NCI-H2081 (cell line): ENCODE measurements at places on chromosomes 1 and 21.

DNA sequence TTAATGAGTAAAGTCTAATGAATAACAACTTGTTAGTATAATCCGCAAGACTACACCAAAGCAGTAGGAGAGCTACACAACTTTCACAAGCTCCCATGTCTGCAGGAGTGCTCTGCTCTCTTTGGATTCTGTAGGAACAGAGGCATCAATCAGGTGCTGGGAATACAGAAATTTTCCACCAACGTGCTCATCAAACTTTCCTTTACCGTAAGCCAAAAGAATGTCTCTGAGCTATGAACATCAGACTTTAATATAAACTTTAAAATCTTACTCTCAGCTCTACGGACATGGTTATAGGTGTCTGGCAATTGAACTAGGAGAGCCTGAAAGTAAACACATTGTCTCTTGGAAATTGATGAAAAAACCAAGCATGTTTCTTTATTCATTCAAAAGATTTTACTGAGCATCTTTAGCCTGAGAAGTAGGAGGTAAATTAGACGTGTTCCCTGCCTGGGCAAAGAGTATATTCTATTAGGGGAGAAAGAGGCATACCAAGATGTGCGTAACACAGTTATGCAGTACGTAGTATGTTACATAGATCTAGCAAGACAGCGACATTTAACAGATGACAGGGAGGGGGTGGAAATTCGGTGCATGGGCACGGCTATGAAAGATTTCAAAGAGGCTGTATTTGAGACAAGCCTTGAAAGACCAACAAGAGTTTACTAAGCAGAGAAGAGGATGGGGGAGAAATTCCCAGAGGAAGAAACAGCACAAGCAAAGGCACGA is 85.2 kb downstream of the TM2D1 start:
- no peak for DNase-seq

DNA sequence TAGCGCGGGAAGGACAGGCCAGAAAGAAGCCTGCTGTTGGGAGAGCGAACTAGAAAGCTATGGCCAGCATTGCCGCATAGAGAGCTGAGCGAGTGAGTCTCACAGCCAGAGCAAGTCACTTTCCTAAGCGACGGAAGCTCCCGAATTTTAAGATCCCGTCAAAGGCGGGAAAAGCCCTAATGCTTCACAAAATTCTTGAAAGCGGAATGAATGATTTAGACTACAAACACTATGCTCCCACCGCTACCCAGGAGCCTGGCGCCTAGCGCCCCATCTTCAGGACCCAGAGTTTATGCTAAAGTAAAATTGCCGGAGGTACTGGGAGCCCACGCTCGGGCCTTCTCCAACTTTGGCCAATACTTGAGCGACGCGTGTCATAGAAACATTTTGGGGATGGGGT is 409.9 kb upstream of the ESRRG start:
- DNase-seq, result no peak

DNA sequence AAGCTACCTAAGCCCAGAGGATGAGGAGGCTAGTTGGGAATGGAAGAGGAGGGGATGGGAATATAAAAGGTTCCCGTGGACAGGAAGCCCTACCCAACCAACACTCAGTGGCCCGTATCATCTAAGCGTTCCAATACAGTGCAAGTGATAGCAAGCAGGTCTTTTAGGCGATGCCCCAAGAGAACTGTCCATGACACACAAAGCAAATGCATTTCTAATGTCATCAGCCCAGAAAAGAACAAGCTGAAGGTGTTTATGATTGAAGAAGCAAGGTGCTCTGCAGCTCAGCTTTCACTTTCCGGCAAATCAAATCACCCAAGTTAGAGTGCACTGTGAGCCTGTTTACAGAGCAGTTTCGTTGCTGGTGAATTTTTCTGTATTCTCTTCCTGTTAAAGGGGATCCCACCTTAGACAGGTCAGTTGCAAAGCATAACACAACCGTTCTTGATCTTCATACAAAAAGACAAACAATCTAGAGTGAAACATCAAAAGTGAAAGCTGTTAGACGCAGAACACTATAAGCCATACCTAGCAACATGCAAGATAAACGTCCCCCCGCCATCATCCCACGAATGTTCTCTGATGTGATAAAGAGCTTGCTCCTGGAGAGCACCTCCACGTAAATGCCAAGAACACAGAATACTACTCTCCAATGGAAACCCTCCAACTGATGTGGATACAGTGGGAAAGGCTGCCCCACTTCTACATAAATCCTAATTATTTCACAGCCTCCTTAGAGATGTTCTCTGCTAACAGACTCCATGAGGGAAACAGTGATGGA is 54.0 kb downstream of the PGBD5 start:
- no peak for DNase-seq

DNA sequence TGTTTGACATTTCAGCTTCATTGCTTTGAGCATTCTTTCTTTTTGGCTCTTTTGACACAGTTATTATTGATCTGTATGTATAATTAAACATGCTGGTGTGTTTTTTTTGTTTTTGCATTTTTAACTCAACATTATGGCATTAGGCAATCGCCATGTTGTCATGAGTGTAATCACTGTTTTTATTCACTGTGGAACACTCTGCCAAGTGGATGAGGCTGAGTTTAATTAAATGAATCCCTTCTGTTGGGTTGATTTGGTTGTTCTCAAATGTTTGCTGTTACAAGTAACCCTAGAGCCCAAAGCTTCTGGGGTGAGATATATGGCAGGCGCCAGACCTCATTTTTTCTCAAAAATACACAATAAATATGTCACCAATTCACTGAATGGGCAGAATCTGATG is 428.1 kb downstream of the MATN1 start:
- no peak for DNase-seq

- DNase-seq, result no peak
Observed at GRCh38 chr1:98783821-98784220, 122.3 kb downstream of the SNX7 start.

- DNase-seq, result no peak
Observed at GRCh38 chr21:31052489-31053142, 14.3 kb upstream of the KRTAP19-8 start.

DNA sequence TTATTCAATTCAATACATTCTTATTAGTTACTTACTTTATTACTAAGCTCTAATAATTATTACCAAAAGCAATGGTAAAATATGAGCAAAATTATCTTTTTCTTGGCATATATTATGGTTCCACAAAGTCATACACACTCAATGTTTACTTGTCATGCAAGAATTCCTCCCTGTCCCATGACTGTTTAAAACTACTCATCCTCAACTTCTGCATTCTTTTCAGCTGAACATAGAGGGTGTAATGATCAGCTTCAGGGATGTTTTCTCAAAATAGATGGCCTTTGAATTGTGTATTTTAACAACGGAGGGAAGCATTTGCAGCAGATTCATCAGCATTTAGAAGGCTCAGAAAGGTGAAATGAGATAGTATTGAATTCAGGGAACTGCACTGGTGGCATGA is 499.0 kb downstream of the RWDD3 start:
- no peak for DNase-seq

DNA sequence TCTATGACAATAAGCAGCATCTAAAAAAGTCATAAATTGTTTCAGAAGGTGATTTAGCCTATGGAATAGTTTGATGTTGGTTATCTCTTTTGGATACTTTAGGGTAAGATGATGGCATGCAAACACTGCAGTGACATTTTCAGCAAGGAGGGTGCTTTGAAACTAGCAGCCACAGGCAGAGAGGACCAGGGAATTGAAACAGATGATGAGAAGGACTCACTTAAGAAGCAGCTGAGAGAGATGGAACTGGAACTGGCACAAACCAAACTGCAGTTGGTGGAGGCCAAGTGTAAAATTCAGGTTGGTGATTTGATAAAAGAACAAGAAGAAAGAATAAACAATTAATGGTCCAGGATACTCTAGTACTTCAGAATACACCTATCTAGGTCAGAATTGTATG is 11.2 kb upstream of the CACYBP start:
- no peak for DNase-seq

GRCh38 chr1:156905176-156905575 is 11.7 kb downstream of the PEAR1 start:
- DNase-seq, result no peak

- DNase-seq, result no peak
Observed at GRCh38 chr1:156095906-156096508, 13.7 kb upstream of the MEX3A start.

- no peak for DNase-seq
Observed at GRCh38 chr1:46128344-46128743, 4.1 kb downstream of the PIK3R3 start.

DNA sequence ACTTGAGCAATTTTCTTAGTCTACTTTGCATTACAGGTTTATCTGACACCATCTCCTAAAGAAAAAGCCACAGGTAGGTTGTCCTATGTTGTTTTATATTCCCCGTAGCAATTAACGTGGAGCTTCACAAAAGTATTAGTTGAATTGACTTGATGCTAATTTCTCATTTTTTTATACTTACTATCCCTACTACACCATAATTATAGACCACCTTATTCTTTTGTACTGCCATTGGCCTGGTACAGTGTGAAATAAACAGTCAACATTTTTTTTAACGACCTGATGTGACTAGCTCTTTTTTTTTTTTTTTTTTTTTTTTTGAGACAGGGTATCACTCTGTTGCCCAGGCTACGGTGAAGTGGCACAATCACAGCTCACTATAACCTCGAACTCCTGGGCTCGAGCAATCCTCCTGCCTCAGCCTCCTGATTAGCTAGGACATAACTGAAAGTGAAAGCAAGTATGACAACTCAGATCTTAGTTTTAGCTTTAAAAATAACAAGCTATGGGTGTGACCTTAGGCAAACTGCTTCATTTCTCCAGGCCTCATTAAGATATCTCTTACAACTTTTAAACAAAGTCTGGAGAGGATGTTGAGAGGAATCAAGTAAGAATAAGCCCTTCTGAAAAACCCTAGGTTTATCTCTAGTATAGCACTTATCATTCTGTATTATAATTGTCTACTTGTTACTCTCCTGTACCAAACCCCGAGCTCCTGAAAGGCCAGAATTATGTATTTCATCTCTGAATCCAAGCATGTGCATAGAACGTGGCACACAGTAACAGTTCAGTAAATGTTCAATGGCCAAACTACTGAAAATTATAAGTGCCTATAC is 49.5 kb downstream of the LUZP1 start:
- DNase-seq, result no peak

GRCh38 chr1:4056422-4056821 is 156.3 kb upstream of the C1orf174 start:
- DNase-seq, result no peak
